ENCODE measurements at places on chromosomes 4 and X.

- no peak for DNase-seq
Observed at GRCh38 chr4:122525865-122526264, 69.3 kb upstream of the IL2 start.

DNA sequence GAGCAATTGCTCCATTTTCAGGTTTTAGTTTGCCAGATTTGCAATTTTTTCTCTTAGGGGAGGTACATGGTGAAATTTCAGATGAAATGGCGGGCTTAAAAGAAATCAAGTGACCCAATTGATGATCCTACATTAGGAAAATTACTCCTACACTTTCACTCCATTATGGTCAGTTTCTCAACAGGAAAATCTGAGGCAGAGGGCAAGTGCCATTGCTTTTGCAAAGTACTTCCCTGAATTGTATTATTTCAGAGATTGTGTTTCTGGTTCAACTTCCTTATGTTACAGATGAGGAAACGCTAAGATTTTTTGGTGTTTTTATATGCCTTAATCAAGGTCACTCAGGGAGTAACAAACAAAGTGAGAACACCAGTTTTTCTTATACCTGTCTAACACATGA, 302.2 kb downstream of the ARAP2 start:
- no peak for DNase-seq

DNA sequence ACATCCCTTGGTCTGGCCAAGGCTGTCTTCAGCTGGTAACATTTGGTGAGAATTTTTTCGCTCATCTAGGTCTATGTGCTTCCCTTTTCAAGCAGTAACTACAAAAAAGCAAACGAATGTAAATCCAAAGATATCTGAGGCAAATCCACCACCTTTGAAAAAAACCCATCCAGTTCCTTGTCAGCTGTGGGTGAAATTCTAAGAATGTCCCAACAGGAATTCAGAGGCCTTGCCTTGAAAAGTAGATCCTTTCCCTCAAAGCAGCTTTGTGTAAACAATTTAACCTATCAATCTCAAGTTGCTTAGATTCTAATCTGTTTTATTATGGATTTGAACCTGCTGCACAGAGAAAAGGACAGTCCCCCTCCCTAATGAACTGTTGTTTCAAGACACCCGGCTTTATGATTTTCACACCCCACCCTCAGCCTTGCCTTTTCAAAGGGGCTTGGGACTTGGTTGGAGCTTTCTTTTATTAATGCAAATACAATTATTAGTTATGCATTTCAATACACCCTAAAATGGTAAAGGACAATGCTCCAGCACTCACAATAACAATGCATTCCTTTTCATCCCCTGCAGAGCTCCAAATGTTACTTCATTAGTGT, 166.6 kb downstream of the LDB2 start:
- no peak for DNase-seq

GRCh38 chrX:150770623-150771022, 77.4 kb downstream of the MTMR1 start:
- DNase-seq, result no peak

DNA sequence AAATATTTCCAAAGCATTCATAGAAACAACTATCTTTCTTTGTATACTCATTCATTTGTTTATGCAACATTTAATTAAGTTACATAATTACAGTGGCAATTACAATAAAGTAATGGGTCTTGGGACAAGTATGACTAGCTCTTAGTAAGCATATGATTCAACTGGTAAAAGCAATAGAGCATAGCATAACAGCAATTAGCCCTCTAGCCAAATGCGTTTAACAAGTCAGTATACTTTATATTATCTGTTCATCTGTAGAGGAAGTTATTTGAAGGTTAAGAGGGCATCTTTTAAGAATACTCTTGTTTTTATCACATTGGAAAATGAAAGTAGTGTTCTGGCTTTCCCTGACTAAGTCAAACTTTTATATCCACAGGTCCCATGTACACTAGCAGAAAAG, 198.1 kb upstream of the UGT8 start:
- DNase-seq, result no peak

GRCh38 chrX:119442286-119442685, 26.0 kb upstream of the SLC25A5 start:
- DNase-seq, result no peak

- no peak for DNase-seq
Observed at GRCh38 chr4:8697826-8698225, 105.3 kb downstream of the CPZ start.

- DNase-seq, result no peak
Observed at GRCh38 chrX:46693149-46693548, 65.8 kb downstream of the SLC9A7 start.

DNA sequence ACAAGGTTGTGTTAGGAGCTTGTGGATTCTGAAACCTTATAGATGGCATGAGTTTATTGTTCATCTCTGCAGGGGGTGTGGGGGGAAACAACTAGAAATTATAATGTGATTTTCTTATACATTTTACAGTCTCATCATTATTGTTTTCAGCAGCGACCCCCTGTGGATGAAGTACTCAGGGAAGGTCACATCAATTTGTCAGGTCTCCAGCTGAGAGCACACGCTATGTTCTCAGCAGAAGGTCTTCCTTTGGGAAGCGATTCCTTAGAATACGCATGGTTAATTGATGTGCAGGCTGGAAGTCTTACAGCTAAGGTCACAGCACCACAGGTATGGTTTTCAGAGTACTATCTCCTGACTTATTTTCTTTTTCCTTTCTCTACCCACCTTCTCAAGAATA, 72.2 kb downstream of the BLTP1 start:
- DNase-seq, result no peak
